ENCODE measurements at places on chromosomes 1 and 21.

DNA sequence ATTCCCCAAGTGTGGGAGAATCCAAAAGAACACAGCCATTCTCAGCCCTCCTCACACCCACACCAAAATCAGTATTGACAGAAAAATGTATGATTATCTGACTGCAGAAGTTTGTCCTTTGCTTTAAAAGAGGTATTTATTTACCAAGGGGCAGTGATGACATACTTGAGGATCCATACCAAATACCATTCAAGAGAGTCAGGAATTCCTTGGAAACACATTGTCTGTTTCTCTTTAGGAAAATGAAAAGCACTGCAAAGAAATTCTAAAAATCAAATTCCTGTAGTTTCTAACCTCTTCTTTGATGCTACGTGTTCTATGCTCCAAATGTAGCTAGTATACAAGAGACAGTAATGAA is 509.6 kb upstream of the CXADR start:
- DNase-seq: no peak

- no peak for DNase-seq
Measured at GRCh38 chr1:199135901-199136300, 497.1 kb downstream of the PTPRC start.

GRCh38 chr21:28442624-28443023 is 550.1 kb downstream of the LTN1 start:
- DNase-seq: no peak

DNA sequence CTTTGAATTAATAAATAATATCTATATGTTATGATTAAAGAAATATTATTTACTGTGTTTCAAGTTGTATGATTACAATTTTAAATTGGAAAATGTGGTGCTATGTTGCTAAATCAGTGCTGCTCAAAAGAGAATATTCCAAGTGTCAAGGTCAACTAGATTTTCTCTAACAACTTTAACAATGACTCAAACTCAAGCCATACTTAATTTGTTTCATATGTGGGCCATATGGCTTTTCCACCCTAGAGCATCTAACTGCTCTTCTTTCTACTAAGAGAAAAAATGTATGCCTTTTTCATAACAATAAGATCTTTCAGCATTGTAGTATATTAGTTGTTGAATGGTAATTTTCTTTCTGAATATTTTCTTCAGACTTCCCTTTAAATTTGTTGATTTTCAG is 8.3 kb upstream of the SYT14 start:
- DNase-seq: no peak

DNA sequence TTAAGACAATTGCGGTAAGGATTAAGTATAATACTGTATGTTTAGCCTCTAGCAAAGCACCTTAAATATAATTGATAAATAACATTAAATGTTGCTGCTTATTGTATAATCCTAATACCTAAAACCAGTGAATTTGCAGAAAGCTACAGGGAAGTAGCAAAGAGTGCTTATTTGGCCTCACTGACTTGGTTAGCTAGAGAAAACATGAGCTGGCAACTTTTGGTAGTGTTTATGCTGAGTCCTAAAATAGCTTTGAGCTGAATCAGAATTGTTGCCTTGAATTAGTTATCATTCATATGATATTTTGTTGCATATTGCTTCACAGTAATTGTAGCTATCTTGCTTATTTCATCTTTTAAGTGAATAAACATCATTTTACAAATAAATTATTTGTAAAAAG is 3.5 kb downstream of the TRIM67 start:
- no peak for DNase-seq

GRCh38 chr1:203638103-203638475 is 11.5 kb downstream of the ATP2B4 start:
- no peak for DNase-seq
